ENCODE measurements at places on chromosomes 11 and 22.

GRCh38 chr11:46930089-46930488 lies 6.5 kb upstream of the CSTPP1 start:
- DNase-seq: no peak

DNA sequence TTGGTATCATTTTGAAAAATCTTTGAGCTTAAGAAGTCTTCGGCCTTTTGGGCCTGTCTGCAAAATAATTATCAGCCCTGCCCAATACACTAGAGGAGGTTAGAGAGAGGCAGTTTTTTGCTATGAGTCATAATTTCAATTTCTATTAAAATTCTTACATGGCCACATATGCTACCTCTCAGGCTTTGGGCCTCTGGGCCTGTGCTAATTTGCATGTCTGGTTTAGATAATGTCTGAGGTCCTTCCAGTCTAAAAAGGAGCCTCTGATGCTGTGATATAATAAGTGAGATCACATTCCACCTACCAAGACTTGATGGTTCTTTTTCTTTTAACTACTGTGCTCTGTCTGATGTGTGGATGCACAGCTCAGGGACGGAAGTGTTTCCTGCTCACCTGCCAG lies 70.8 kb downstream of the KCNJ1 start:
- DNase-seq: peak; percentile 54

- peak; percentile 24 for DNase-seq
Observed at GRCh38 chr11:4826425-4826824, 5.3 kb downstream of the OR51F2 start.

- no peak for DNase-seq
Observed at GRCh38 chr11:1532014-1532586, 40.0 kb downstream of the DUSP8 start.

DNA sequence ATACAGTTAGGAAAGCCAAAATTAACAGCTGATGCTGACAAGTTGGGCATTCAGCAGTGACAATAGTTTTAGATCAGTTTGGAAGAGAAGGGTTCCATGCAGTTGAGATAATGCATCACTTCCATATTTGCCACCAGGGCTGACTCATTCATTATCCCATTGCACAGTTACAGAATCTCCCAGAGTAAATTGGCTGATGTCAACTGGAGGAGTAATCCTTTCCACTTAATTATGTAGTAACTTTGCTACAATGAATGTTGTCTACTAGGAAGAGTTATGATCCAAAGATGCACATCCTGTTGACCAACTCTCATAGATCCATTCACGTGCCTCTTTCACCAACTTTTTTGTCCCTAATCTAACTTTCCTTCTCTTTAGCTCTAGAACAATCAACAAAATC lies 123.3 kb upstream of the LUZP2 start:
- DNase-seq: no peak

GRCh38 chr22:37777122-37777687 lies 30.5 kb upstream of the GCAT start:
- DNase-seq: no peak

DNA sequence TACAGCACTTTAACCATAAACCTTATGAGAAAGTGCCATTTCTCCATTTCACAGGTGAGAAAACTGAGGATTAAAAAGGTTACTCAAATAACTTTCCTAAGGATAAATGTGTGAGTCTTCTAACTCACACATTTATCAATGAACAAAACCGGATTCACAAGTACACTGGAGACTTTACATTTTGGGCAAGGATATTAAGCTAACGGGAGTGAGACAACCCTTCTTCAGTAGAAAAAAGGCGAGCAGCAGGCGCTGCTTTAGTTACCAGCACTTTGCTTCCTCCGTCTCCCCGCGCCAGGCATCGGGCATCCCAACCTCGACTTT lies 356 bp upstream of the TTC12 start:
- no peak for DNase-seq

GRCh38 chr11:34180040-34180813 lies 74.8 kb downstream of the NAT10 start:
- no peak for DNase-seq

DNA sequence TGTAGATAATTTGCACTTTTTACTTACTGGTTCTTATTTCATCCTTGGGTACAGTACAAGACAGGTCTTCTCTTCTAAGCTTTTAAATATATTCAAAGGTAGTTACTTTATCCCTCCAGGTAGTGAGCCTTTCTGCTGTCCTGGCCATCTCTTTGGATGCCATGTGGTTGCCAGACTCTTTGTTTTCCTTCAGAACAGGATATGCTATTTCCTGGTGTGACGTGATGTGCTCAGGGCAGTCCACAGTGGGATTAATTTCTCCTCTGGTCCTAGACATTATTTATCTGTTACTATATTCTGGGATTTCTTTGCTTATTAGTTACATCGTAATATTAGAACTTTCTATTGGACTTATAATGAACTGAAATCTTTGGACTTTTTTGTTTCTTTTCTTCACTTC lies 63.7 kb downstream of the PPP6R3 start:
- DNase-seq: no peak

DNA sequence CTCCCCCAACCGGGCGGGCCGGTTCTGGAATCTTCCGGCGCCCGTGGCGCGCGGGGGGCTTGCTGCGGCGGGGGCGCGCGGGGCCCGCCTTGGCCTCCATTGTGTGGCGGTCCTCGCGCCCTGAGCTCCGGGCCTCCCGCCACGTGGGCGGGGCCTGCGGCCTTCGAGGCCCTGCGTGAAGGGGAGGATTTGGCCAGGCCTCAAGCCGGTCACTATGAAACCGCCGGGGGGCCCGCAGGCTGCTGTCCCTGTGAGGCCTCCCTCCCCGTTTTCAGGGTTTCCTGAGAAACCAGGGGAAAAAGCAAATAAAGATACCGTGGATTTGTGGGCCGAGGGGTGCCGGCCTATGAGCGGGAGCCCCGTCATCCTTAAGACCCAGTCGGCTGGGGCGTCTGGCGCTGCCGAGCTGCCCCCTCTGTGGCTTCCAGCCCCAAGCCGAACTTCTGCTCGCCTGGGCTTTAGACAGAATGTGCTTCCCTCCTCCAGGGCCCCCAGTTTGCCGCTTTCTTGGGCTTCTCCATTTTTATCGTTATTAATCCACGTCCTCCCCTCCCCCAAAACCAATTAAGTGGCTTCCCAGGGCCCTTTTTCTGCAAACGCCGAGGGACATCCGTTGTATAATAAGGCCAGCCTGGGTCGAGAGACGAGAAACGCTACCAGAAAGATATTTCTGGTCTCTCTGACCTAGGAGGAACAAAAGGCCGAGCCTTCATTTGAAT lies 602 bp downstream of the EWSR1 start:
- no peak for DNase-seq

Data from AG04449 (cell line).